GM23338 (cell line): ENCODE measurements at places on chromosomes 3 and 15. TPM values are rescaled to one million over a fixed set of nuclear protein-coding genes. Genes with fewer than 3 reads are reported as not detected.
A peak's percentile ranks its signal among the peaks of the same experiment; 100 is the strongest.

DNA sequence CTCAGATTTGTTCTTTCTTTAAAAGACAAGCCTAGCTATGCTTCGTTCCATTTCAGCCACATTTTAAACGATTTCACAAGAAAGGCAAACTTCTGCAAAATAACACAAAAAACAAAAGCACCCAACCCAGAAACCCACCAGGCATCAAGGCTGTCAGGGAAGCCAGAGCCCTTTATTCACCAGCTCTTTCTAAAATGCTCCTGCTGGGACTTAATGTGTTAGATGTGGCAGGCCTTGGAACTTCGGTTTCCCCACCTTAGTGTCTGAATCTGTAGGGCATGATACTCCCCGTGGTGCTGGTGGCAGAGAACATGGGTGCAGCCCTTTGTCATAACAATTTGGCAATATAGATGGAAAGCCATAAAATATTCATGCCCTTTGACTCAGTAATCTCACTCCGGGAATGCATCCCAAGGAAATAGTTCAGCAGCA lies 56.8 kb upstream of the LCTL start:
- no peak for DNase-seq

DNA sequence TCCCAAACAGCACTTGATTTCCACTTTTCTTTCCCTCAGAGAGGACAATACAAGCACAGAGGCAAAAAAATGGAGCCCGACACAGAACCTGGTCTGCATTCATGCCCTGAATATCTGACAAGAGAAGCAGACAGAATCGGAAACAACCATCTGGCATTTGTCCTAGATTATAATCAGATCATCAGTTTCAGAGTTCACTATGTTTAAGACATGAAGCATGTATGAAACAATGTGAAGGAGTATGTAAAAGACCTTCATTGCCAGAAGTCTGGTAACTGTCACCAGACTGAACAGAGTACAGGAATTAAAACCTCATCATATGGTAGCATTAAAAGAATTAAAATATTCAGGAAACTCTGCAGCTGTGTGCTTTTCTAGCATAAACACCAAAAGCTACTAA lies 65.0 kb downstream of the SETD2 start:
- DNase-seq = no peak

GRCh38 chr15:56337084-56337725 lies 28.0 kb upstream of the TEX9 start:
- no peak for DNase-seq

Gene CDHR4
- 0.24 TPM in 1 of 2 replicates, not detected in the other for total RNA-seq

DNA sequence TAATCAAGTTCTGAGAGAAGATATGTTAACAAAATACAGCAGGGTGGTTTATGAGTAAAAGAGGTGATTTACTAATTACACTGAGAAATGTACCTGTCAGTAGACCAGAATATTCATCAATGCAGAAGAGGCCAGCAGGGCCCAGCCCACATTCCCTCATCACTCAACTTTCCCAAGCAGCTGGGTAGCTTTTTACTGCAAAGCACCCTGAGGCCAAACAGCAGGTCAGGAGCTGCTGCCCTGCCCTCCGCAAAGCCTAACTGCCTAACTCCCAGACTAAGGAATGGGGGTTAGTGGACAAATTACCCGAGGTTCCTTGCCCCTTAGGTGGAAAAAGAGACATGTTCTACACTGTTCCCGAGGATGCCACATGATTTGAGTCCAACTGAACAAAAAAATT lies 108.2 kb downstream of the TBL1XR1 start:
- peak; percentile 63 for DNase-seq

DNA sequence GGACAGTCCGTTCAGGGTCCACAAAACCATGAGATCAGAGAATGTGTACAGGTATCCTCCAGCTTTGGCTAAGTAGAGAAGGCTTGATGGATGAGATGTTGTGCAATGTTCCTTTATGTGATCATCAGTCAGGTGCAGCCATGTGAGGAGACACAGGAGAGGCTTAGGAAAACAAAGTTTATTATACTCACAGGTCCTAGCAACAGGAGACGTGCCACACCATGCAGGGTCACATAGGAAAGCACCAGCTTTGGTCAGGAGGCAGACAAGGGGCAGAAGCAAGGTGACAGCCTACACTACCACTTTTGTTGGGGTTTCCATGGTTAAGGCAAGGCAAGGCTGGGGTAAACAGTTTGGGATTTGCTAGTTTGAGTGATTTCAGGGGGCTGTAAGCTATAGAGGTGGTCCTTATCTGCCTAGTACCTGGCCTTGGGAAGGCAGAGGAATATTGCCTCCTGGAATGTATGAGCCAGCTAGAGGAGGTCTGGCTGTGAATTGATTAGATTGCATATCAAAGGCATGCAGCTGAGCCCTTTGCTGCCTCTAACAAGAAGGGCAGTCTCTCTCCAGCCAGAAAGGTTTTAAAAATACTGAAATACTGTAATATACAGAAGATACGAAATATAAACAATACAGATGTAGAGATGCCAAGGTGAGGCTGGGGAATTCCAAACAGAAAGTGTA lies 248.6 kb downstream of the RYR3 start:
- DNase-seq = peak; percentile 63

- DNase-seq = no peak
Measured at GRCh38 chr3:43331381-43331780, 45.0 kb downstream of the SNRK start.
